ENCODE measurements at places on chromosomes 3 and 15.

DNA sequence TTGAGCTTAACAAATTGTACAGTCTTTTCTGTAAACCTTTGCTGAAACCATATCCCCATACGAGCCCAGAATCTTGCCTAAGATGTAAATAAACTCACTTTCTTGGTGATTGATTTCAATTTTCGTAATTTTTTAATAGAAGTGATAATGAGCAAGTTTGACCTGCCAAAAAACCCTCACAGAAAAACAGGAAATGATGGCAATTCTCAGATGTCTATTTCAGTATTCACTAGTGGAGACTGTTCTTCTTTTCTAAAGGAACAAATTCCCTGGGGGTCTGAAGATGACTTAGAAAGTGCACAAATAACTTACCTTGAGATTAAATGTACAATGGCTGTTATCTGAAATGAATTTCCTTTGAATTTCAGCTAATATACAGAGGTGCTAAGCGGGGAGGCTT lies 116.5 kb upstream of the CMC1 start:
- no peak for DNase-seq

GRCh38 chr15:29538044-29538443 lies 268.4 kb upstream of the NSMCE3 start:
- no peak for DNase-seq

- DNase-seq, result no peak
Measured at GRCh38 chr3:9217784-9218513, 31.5 kb downstream of the SRGAP3 start.

GRCh38 chr3:188319569-188319968 lies 165.6 kb downstream of the LPP start:
- DNase-seq, result no peak

- DNase-seq, result no peak
Measured at GRCh38 chr3:42800251-42800650, 4.0 kb downstream of the HIGD1A start.

Data from urinary bladder (tissue), 4 donors.